Fibroblast of the aortic adventitia (primary cell): ENCODE measurements at places on chromosomes 13 and 19.
A peak's percentile ranks its signal among the peaks of the same experiment; 100 is the strongest.

GRCh38 chr13:50901701-50902100 is 7.9 kb upstream of the RNASEH2B start:
- DNase-seq: no peak

GRCh38 chr19:13507053-13507611 is 853 bp upstream of the CACNA1A start:
- peak; percentile 40 for DNase-seq

GRCh38 chr19:45079911-45080370 is 881 bp downstream of the GEMIN7 start:
- DNase-seq: no peak

DNA sequence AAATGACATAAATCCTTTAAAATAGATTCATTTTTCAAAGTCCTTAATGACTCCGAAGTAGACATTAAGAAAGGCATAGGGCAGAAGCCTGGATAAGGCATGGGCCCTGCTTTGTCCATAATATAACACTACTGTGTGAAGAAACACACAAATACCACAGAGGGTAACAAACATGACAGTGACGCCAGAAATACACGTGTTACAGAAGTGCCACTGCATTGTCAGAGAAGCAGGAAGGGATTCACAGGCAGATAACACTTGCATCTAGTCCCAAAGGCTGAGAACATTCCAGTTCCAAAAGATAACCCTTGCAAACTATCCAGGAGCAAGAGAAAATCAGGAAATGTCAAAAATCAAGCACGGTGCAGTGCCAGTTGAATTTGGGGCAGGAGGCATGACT is 633.2 kb downstream of the LIG4 start:
- DNase-seq: no peak

DNA sequence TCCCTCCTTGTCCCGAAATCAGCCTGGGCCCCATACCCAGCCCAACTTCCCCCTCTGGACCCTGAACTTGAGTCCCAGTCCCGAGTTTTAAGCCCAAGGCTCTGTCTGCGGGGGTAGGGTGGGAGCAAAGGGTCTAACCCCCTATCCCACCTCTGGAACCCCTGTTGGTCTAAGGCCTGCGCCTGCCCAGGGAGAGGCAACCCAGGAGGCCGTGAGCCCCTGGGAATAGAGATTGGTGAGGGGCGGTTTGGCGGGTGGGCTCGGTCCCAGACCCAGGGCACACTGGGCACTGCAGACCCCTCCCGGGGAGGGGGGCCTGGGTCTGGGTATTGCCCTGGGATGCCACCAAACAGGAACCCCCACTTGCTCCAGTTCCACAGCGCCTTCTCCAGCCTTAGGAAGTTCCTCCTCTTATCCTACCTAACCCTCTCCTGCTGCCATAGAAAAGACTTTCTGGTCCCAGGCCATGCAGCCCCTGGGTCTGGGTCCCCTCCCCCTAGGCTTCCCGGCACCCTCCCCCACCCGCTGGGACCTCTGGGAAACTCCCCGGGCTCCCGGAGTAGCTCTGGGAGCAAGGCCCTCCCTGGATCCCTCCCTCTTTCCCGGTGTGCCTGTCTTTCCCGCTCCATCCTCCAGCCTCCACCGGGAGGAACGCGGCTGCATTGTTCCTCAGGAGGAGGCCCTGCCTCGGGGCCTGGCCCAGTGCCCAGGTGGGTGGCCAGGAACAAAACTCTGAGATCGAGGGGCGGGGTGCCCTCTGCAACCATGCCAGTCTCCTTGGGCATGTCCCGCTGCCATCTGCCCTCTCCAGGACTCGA is 33.6 kb upstream of the NANOS3 start:
- peak; percentile 50 for DNase-seq
